NCI-H748 treated with DMSO at 0.1 percent for 48 hours (cell line): ENCODE measurements at places on chromosomes 3 and 15.

- no peak for DNase-seq
Measured at GRCh38 chr15:65558997-65559760, 28.9 kb downstream of the HACD3 start.

DNA sequence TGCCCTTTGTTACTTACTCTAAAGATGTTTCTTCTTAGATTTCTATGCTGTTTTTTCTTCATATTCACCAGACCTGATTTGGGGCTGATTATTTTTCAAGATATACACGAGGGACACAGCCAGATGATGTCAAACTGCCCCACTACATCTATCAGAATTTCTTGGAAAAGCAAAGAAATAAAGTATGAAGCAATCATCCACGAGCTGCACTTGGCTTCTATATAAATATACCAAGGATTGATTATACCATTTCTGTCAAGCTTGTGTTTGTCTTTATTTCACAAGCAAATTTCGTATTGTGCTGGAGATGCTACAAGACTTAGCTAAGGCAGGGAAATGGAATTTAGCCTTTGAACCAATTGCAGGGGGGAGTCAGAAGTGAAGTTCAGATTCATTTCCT lies 715.1 kb upstream of the NR2F2 start:
- no peak for DNase-seq

DNA sequence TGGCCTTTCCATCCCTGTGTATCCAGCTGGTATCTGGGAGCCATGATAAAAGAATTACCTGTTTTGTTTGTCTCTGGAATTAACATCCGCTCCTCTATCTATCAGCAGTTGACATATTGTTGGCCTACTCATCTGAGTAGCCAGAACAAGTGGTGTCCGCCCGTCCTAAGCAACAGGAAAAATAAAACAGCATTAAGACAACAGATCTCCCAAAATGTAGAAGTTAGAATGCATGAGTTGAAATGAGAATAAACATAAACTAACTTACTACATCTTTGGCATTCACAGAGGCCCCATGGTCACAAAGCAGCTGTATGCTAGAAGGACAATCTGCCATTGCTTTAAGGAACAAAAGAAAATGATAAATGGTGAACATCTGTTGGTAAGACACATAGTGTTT lies 75.9 kb downstream of the UACA start:
- no peak for DNase-seq

DNA sequence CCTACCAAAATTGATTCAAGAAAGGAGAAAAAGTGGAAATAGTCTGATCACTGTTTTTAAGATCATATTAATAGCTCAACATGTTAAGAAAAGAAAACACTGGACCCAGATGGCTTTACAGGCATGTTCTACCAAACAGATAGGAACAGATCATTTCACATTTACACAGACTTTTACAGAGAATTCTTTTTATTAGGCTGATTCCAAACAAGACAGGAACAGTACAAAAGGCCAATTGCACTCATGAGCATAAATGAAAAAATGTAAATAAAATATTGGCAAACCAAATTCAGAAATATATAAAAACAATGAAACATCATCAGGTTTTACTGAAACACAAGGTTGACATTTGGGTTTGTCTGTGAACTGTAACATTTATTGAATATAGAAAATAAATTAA lies 106.5 kb downstream of the WNT5A start:
- no peak for DNase-seq

GRCh38 chr3:179036226-179036625 lies 35.4 kb downstream of the ZMAT3 start:
- no peak for DNase-seq

GRCh38 chr3:139561255-139561817 lies 21.8 kb upstream of the RBP1 start:
- DNase-seq: peak; percentile 32

DNA sequence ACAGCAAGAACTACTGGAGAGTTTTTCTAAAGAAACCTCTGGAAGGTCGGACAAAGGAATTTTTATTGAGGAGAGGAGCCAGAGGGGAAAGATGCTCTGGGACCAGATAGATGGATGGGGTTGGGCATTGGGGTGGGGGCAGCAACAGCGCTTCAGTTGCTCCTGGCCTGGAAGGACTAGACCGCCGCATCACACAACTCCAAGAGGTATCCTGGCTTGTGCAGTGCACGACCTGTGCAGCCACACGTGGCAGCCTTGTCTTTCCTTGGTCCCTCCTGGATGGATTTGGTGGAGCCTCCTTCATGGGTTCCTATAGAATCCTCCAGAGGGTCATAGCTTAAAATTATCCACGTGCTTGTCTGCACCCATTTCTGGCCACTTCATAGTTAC lies 23.0 kb downstream of the MAGEF1 start:
- DNase-seq: no peak

DNA sequence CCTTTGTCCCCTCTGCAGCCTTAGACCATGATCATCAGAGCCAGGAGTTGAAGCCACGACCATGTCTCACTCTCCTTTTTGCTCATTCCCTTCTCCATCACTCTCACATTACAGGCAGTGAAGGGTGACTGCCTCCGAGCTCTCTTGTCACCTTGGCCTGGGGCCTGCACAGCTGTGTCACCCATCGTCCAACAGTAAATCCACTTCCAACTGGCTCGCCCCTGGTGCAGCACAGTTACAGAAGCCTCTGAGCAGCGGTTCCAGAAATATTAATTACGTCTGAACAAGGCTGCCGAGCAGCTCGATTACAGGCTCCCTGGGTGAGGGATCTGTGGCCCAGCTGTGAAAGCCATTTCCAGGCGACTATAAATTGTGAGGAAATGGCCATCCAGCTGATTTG lies 528.2 kb downstream of the NR2F2 start:
- no peak for DNase-seq

DNA sequence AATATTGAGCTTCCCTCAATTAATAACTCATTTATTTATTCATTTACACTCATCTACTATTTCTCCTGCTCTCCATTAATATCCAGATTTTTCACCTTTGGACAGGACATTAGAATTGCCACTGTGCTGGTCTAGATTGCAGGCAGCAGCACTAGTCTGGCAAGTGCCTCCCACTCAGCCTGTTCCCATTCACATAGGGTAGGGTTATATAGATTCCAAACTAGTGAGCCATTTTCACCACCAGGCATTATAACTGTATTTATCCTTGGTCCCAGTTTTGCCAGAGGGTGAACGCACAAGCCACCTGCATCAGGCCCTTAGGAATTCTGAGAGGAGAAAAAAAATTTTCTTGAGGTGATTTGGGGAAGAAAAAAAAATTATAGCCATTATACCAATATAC lies 44.5 kb downstream of the ANAPC13 start:
- no peak for DNase-seq

DNA sequence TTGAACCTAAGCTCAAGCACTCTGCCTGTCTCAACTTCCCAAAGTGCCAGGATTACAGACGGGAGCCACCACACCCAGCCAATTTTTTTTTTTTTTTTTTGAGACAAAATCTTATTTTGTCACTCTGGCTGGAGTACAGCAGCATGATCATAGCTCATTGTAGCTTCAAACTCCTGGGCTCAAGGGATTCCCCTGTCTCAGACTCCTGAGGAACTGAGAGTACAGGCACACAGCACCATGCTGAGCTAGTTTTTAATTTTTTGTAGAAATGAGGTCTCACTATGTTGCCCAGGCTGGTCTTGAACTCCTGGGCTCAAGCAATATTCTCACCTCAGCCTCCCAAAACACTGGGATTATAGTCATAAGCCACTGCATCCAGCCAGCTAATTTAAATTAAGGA lies 36.8 kb upstream of the SUCLG2 start:
- no peak for DNase-seq

GRCh38 chr3:18988614-18989229 lies 159.6 kb upstream of the KCNH8 start:
- DNase-seq: peak; percentile 56

DNA sequence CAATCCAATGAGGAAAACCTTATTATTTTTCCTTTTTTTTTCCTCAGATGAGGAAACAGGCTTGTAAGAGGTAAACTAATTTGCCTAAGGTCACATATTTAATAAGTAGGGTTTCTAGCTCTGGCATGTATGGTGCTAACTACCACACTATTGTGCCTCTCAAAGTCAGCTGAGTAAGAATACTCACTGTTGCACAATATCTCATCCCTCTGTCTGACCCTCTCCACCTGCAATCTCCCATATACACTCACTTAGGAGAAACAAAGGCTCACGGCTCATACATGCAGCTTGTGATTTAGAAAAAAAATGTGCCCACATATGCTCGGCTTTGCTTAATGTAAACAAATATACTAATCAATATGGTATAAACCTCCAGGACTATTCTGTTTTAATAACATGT lies 10.4 kb upstream of the ARIH1 start:
- no peak for DNase-seq
